Cardiac muscle cell (in vitro differentiated cells and primary cell): ENCODE measurements at places on chromosomes 1 and 21.

DNA sequence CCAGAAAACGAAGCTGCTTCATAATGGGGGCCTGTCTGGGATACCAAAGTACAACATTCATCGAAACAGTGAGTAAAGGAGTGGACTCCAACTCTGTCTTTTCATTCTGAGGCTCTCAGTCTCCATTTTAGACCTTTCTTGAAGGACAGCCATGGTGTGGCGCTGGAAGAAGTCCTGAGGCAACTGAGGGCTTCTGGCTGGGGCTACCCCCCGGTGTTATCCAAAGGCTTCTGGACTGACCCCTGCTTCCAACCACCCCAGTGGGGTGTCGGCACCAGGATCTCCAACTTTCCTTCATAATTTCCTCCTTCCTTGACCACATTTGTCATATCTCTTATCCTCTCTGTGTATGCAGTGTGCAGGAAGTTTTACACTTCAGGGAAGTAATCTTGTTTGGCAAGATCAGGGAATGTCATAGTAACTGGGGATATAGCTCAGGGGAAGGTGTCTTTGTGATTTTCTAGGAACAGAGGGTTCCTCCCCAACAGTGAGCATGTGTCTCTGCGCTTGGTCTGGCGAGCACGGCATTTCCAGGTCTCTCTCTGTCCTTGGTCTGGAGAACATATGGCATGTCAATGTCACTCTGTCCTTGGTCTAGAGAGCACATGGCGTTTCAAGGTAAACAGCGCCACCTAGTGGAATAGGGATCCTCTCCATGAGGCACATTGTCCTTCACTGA is 19.4 kb upstream of the BSDC1 start:
- DNase-seq, result peak; percentile 74

DNA sequence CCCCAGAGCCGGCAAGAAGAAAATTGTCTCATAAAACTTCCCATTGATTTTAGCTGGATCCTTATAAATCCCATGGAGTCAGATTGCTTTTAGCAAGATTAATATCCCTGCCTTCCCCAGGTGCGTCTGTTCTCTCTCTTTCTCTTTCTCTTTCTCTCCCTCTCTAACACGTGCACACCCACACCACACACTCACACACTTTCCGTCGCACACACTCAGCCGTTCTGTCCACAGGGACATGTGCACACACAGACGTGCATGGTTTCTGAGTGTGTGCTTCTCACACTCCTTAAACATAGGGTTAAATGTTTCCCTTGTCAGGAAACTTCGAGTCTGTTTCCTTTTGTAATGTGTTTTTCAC is 98.7 kb upstream of the NFIA start:
- DNase-seq, result no peak

DNA sequence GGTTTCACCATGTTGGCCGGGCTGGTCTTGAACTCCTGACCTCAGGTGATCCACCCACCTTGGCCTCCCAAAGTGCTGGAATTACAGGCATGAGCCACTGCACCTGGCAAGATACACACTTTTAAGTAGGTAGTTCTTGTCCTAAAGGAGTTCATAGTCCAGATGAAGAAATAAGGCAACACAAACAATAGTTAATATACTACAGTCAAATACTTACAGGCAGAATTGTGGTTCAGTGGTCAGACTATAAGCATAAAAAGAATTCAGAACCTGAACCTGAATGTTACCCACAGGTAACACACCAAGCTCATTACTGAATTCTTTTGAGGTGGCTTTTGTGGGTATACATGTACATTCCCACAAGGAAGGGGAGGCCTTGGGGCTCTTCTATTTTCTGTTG is 1.8 kb downstream of the SDHB start:
- DNase-seq, result no peak

- DNase-seq, result no peak
Measured at GRCh38 chr1:167856711-167857418, 57.1 kb downstream of the ADCY10 start.

DNA sequence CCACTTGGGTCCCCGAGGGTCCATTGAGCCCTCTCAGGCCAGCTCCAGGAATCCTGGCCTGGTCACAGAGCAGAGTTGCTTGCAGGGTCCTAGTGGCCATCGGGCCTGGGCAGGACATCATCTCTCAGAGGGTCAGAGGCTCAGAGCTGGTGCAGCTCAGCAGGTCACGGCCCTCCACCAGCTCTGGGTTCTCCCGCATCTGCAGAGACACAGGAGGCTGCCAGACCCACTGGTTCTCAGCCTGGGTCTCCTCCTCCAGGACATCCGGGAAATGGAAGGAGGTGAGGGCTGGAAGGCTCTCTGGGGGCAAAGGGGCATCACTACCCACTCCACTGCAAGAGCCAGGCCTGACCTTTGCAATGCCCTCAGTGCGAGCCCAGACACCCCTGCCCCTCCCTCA is 6.5 kb downstream of the TMEM54 start:
- no peak for DNase-seq

DNA sequence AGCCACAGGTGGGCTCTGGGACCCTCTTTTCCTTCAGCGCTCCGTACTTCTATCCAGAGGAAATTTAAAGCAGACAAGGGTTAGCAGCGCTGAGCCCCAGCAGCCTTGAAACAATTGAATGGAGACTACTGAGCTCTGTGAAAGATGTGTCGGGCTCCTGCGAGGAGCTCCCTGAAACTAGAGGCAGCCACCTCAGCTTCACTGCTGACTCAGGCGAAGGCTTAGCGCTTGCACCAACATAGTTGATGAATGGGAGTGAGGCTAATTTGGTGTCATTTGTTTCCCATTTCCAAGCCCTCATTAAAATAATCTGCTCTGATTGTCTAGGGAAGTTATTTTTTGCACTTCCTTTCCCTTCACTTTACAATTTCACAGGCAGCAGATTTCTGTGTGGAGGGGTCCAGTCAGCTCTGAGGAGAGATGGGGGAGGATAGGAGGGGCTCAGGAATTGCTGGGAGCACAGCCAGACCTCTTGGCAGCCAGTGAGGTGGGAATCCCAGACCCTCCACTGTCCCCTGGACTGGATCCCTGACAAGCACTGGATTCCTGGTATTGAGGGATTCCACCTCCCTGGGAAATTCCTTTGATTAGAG is 398.9 kb upstream of the PLXNA2 start:
- no peak for DNase-seq

- DNase-seq, result no peak
Measured at GRCh38 chr1:1833456-1833855, 55.2 kb upstream of the NADK start.

DNA sequence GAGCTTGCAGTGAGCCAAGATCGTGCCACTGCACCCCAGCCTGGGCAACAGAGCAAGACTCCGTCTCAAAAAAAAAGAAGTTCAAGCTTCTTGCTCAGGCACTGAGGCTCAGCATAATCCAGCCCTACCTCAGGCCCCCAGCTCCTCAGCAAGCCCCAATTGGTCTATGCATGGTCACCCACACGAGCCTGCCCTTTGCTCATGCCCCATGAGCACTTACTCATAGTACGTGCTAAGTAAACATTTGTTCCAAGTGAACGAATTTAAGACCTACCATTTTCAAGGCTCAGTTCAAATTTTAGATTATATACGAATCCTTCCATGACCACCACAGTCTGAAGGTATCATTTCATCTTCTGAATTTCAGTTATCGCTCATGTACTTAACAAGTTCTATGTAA is 4.3 kb downstream of the PDZK1 start:
- no peak for DNase-seq

DNA sequence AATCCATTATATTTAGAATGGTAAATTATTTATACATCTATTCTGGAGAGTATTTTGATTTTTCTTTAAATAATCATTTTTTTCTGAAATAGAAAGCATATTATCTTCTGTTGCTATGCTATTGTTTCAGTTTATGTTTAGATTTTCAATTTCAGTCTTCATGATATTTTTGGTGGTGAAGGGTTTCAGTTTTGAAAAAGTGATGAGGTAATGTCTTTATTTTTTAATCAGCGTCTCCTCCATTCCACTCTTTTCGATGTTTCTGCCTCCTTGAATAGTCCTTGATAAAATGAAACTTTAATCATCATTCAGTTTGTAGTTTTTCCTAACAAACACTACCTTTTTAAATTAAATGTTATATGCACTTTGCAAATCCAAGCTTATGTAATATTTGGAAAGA is 428.6 kb downstream of the PTPRC start:
- DNase-seq, result no peak

DNA sequence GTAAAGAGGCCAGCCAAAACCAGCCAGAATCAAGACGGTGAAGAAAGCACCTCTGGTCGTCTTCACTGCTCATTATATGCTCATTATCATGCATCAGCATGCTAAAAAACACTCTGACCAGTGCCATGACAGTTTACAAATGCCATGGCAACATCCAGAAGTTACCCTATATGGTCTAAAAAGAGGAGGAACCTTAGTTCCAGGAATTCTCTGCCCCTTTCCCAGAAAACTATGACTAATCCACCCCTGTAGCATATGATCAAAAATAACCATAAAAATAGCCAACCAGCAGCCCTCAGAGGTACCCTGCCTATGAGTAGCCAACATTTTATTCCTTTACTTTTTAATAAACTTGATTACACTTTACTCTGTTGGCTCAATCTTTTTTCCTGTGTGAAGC is 34.2 kb upstream of the PBX1 start:
- DNase-seq, result no peak

DNA sequence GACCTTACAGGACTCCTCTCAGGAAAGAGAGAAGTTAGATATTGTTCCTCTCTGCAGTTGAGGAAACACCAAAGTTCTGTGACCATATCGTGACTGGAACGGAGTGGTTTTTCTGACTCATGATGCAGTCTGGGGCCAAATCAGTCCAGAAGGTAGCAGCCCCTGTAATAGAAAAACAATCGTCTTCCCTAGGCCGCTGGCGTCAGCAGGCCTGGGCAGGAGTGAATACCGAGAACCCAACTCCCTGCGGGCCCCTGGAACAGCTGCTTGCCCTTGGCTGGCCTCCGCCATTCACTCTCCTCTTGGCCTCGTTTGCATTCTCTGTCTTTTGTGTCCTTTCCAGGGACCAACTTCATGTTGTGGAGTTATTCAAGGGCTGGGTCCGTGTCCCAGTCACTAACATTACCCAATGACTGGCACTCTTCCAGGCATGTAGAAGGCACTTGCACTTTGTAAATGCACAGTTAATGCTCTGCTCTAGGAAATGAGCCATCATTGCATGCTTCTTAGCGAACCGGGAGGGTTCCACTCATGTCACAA is 10.9 kb upstream of the CD101 start:
- DNase-seq, result peak; percentile 99

GRCh38 chr1:162368451-162368850 is 8.2 kb downstream of the SPATA46 start:
- no peak for DNase-seq

DNA sequence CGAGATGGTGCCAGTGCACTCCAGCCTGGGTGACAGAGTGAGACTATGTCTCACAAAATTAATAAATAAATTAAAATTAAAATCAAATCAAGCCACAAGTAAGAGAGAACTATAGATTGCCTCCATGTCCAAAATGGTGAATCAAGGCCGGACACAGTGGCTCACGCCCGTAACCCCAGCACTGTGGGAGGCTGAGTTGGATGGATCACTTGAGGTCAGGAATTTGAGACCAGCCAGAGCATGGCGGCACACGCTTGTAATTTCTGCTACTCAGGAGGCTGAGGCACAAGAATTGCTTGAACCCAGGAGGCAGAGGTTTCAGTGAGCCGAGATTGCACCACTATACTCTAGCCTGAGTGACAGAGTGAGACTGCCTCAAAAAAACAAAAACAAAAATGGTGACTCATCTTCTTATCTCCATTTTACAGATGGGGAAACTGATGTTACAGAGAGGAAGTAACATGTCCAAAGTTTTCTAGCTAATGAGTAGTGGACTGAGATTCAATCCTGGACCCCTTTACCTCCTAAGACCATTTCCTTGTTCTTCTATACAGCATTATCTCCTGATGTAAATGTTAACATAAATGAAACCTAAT is 99.0 kb upstream of the HNRNPU start:
- peak; percentile 34 for DNase-seq

- DNase-seq, result no peak
Measured at GRCh38 chr1:62177621-62178020, 17.0 kb upstream of the L1TD1 start.

DNA sequence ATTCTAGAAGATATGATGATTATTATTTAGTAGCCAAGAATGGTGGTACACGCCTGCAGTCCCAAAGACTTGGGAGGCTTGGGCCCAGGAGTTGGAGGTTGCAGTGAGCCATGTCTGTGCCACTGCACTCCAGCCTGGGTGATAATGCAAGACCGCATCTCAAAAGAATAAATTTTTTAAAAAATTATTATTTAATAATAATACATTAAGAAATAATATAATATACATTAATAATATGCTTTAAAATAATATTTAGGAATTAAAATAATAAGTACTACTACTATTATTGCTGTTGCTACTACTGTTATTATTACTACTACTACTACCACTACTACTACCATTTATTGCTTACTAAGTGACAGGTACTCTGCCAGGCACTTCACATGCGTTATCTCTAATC is 27.2 kb downstream of the CCDC30 start:
- no peak for DNase-seq

DNA sequence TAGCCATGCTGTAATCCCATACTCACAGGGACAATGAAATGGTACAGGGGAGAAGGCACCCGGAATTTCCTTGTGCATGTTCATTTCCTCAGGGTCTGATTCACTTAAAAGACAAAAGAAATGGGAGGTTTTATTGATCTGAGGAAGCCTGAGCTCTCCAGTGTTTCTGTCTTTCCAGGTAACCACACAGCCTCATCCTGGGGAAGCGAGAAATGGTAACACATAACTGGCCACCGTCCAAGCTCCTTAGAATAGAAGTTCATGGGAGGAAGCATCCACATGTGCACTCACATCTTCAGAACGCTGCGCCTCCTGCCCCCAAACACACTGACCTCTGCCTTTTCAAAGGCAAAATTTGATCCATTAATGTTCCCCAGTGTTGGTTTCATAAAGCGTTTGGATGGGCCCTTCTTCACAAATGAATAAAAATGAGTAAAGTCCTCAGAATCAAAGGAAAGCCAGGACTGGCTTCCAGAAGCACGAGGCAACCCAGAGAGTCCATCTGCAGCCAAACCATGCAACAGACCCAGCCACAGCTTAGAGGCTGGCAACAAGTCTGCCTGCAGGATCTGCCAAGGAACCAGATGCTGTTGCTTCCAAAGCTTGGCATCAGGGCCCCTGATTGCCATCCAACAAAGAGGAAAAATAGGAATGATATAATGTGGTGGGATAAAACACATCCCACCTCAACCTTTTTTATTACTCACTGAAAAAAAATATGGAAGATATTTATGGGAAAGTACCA is 120.3 kb downstream of the ZBTB18 start:
- DNase-seq, result no peak

DNA sequence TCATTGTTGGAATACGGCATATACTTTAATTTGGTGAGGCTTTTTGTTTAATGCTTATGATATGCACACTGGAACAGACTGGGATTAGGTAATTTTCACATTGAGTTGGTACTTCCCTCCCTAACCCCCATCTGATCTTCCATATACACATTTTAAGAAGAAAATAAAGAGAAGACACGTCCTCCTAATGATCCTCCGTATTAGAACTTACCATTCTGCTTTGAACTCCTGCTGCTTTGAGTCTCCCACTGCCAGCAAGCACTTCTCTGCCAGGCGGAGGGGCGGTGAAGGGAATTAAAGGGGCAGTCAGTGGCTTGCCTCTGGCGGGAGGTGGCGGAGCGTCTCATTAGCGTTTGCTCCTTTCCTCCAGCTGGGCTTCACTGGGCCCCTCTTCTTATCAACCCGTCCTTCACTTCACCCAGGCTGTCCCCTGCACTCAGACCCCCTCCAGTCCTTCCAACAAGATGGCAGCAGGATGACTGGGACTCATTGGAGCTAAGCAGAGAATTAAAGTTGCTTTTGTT is 433.4 kb downstream of the KIF26B start:
- DNase-seq, result peak; percentile 38
